ENCODE measurements at places on chromosomes 12 and 14.

- no peak for DNase-seq
These were observed 17.6 kb upstream of the TEX22 start for GRCh38 chr14:105380756-105381155.

DNA sequence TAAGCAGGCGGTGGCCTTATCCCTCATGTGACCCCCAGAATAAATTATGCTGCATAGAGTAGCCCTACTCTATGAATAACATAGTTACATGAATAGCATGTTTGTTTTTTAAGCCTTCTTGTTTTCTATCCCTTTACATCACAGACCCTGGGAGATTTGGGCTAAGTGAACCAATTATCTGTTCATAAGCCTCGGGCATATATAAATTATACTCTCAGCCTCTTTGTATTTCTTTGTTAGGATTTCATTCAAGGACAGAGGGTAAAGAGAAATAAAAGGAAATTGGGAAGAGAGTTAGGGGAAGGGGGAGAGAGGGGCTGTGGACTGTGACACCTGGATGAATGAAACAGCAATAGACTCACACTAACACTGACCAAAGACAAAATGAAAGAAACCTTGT is 35.3 kb upstream of the RTRAF start:
- DNase-seq, result no peak

- peak; percentile 16 for DNase-seq
These were observed 2.7 kb downstream of the PTHLH start for GRCh38 chr12:27969624-27970400.

- DNase-seq, result peak; percentile 32
These were observed 14.7 kb upstream of the TEAD4 start for GRCh38 chr12:2944401-2945047.

DNA sequence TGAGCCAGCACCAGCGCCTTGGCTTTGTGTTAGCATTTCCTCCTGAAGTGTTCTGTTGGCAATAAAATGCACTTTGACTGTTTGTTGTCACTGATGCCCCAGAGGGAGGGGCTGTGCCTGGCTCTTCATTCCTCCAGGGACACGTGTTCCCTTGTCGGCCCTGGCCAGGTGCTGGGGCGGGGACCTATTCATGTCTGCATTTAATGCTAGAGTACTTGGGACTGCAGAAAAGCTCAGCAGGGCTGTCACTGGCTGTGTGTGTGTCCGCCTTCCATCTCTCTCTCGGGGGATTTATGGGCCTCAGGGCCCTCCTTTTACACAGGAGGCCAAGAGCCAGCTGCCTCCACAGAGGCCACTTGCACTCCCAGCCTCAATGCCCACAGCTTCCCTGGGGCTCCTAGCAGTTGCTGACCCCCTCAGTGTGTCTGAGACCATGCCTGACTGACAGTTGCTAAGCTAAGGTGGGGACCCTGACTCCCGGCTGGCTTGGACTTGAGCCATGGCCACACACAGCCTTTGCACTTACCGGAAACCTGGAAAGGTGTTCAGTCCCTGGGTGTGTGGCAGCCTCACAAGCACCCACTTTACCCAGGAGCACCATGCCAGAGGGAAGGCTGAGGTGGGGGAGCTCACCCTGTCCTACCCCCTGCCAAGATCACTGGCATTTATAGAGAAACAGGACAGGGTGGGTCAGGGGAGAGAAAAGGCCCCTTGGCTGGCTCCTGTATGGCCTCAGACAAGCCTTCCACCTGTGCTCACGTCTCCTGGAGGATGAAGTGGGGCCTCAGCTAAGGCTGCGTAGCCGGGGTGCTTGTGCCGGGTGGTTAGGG is 27.8 kb downstream of the HIP1R start:
- DNase-seq, result no peak

DNA sequence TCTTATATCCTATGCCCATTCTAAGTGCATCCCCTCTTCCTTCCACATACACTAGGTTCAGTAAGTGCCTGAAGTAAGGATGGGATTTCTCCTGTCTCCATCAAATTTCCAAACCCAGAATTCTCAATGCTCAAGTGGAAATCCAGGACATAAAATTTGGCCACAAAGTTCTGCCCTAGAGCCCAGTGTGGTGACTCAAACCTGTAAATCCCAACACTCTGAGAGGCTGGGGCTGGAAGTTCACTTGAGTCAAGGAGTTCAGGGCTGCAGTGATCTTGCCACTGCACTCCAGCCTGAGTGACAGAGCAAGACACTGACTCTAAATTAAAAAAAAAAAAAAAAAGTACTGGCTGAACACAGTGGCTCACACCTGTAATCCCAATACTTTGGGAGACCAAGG is 4.5 kb upstream of the ARF3 start:
- DNase-seq, result no peak

DNA sequence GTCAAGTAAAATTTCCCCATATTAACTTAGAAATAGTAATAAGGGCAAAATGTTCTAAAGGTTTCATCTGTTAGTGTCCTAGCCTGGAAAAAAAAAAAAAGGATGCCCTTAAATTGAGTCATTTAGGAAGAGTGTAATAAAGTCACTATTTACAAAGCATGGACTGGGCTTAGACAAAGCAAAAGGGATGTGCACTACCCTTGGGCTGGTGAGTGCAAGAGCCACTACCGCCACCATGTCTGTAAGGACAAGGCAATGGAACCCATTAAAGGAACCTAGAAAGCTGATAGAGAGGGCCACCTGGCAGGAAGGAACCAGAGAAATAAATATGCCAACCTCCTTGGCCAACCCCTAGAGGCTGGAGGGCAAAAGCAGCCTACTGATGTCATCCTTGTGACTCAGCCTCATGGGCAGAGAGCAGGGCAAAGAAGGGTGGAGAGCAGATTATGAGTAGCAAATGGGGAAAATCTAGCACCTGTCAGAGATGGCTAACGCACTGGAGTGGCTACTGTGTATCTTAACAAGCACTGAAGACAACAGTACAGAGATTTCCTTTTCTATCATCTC is 59.5 kb upstream of the FUT8 start:
- no peak for DNase-seq

DNA sequence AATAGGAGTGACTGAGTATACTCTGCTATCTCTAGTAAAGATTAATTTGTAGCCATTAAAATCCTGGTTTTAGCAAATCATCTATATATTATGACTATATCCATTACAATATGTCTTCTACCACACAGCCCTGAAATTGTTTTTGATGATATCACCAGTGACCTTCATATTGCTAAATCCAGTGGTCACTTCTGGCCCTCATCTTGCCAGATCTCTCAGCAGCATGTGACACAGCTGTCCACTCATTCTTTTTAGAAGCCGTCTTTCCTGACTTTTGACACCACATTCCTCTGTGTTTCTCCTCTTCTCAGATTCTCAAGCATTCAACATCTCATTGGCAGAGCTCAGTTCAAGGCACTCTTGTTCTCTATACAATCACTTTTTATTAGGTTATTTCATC is 54.9 kb downstream of the CPNE8 start:
- no peak for DNase-seq

GRCh38 chr12:103169-103981 is 36.8 kb downstream of the IQSEC3 start:
- no peak for DNase-seq

DNA sequence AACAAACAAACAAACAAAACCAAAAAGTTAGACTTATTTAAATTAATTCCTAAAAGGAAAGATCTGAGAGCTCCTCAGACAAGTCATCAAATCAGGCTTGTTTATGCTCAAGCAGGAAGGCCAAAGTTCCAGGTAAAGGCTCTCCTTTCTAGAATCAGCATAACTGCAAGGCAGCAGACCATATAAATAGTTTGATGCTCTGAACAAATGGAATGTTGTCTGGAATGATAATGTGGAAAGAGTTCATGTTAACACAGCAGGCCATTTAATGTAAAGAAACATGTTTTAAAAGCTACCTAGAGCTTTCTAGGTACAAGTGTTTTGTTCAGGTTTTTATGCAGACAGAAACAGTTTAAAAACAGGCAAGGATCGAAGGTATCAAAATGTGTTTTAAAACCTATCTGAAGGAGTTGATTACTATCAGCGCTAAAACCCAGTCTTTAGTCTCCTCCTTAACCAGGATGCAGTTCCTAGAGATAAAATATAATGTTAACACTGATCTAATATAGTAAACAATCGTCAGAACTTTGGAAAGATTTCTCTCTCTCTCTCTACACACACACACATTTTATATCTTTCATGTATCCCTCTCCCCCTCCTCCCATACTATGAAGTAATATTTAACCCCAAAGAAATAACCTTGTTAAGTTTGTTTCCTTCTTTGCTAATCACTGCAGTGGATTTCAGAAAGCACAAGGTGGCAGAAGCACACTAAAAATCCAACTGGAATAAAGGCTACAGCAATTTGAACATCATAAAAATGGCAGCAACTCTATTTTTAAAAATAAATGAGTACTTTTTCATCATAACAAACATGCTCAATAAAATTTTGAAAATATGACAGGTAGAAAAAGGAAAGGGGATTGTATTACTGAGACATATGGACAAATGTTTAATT is 135.5 kb downstream of the PAWR start:
- no peak for DNase-seq

- no peak for DNase-seq
These were observed 35.6 kb downstream of the CHGA start for GRCh38 chr14:92958373-92959188.

DNA sequence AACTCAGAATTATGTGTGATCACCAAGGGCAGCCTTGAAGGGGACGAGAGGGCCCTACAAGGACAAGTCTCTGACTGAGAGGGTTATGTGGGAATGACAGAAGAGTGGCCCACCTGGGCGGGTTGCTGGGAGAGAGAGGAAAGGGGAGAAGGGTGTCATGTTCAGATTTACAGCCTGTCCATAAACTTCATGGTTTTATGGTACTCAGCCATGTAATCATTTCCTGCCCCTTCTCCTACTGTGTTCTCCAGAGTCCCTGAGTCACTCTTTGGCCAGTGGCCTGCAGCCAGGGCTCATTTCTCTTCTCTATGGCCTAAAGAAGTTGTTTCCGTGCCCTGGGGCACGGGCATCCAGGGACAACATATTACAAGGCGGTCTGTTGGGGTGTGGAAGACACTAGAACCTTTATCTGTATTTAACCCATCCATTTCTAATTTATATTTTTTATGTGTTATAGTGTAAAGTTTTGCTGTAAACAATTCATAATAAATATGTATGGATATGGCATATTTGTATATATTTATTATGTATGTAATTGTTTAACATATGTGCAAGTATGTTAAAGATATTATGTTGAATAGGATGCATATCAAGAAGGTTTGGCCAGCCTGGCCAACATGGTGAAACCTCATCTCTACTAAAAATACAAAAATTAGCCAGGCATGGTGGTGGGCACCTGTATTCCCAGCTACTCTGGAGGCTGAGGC is 26.9 kb downstream of the DDX47 start:
- DNase-seq, result no peak

- no peak for DNase-seq
These were observed 62.3 kb downstream of the OTOGL start for GRCh38 chr12:80161612-80162011.

DNA sequence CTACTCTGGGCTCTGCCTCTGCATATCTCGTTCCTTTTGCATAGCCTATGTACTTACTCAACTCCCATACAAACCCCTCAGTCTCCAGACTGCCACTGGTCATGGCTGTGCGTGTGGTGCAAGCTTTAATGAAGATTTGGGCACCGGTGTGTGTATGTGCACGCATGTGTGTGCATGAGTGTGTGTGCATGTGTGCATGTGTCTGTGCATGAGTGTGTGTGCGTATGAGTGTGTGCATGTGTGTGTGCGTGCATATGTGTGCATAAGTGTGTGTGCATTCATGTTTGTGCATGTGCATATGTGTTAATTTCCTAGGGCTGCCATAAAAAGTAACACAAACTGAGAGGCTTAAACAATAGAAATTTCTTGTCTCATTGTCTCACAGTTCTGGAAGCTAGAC is 17.1 kb upstream of the TBPL2 start:
- DNase-seq, result no peak

All from CD8-positive, alpha-beta memory T cell (primary cell).